ENCODE measurements at places on chromosomes 5 and 9. TPM values are rescaled to one million over a fixed set of nuclear protein-coding genes. Genes with fewer than 3 reads are reported as not detected.
A peak's percentile ranks its signal among the peaks of the same experiment; 100 is the strongest.

DNA sequence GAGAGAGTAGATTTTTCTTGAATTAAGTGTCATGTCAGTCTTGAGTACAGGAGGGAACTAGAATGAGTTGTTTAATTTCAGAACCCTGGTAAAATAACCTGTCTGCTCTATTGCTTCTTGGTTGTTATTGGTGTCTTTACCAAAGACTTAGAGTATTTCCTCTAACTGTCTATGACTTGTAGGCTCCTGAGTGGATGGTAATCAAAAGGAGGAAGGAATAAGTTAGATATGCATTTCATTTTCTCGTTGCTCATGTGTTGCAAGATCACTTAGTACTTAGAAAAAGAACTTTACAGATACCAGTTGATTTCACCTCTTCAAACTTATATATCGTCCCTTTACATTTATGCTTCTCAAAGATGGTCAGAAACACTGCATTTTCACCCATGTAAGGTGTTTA, 31.1 kb downstream of the UHRF2 start:
- peaks cover 29% of the 10 kb centered on the region for H3K36me3 ChIP-seq
- no peaks in the 10 kb centered on the region for H3K27me3 ChIP-seq
- no peak overlapping the region for H3K27ac ChIP-seq
- no peak overlapping the region for H3K4me3 ChIP-seq
- peaks cover 25% of the 10 kb centered on the region for H3K4me1 ChIP-seq

DNA sequence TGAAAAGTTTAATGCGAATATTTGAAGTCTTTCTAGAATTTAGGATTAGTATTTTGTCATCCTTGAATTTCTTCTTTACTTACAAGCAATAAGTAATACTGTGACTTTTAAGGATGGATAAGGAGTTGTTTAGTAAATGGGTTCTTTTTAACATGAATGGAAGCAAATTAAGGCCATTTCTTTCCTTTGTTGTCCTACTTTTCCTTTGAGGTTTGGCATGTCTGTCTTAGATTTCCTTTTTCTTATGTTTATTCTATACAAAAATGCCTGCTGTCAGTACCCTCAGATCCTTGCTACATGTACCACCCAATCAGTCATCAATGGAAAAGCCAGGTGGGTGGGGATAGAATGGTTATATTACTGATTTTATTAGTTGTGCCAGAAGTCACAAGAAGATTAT, 10.2 kb downstream of the STX17 start:
- peaks cover 22% of the 10 kb centered on the region for H3K4me1 ChIP-seq
- no peak for DNase-seq
- H3K4me3 ChIP-seq = no peak overlapping the region
- no peaks in the 10 kb centered on the region for H3K27me3 ChIP-seq
- no peak overlapping the region for H3K27ac ChIP-seq
- peaks cover 60% of the 10 kb centered on the region for H3K36me3 ChIP-seq

DNA sequence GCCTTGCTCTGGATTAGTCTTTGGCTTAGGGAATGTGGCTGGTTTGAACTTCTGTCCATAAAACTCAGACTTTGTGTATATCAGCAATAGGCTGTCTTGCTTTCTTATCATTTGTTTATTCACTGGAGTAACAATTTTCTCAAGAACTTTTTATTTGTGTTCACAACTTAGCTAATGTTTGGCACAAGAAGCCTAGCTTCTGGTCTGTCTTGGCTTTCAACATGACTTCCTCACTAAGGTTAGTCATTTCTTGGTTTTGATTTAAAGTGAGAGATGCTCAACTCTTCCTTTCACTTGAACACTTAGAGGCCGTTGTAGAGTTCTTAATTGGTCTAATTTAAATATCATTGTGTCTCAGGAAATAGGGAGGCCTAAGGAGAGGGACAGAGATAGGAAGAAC, 4.9 kb downstream of the FBXO38 start:
- no peak overlapping the region for H3K27ac ChIP-seq
- H3K4me3 ChIP-seq = no peak overlapping the region
- H3K4me1 ChIP-seq = peaks cover 69% of the 10 kb centered on the region

The ABL1 gene
- 33.5 TPM for total RNA-seq

GRCh38 chr5:9197881-9198260, 348.0 kb downstream of the SEMA5A start:
- no peak overlapping the region for H3K27ac ChIP-seq
- H3K4me3 ChIP-seq = no peak overlapping the region
- H3K4me1 ChIP-seq = no peaks in the 10 kb centered on the region

The BTNL8 gene
- total RNA-seq = not detected

- H3K4me1 ChIP-seq = peaks cover 61% of the 10 kb centered on the region
- peaks cover 60% of the 10 kb centered on the region for H3K36me3 ChIP-seq
- no peak for DNase-seq
- peak overlapping the region; percentile 1 for H3K4me3 ChIP-seq
- H3K27me3 ChIP-seq = no peaks in the 10 kb centered on the region
These were observed 9.0 kb downstream of the CD274 start for GRCh38 chr9:5459289-5459829.

DNA sequence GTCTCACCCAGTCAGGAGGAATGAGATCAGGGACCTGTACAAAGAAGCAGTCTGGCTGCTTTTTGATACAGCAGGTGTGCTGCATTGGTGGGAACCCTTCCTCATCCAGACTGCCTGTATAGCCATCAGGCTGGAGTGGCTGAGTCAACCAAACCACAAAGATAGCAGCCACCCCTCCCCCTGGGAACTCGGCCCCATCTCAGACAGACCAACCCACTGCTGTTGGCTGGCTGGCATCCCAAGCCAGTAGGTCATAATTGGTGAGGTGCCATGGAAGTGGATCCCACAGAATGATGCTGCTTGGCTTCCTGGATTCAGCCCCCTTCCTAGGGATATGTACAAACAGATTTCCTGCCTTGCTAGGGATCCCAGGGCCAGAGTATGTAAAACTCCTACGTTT, 60.9 kb downstream of the YTHDC2 start:
- H3K27ac ChIP-seq = no peak overlapping the region
- peaks cover 53% of the 10 kb centered on the region for H3K36me3 ChIP-seq
- no peak for DNase-seq
- no peaks in the 10 kb centered on the region for H3K27me3 ChIP-seq
- peaks cover 9% of the 10 kb centered on the region for H3K4me1 ChIP-seq

DNA sequence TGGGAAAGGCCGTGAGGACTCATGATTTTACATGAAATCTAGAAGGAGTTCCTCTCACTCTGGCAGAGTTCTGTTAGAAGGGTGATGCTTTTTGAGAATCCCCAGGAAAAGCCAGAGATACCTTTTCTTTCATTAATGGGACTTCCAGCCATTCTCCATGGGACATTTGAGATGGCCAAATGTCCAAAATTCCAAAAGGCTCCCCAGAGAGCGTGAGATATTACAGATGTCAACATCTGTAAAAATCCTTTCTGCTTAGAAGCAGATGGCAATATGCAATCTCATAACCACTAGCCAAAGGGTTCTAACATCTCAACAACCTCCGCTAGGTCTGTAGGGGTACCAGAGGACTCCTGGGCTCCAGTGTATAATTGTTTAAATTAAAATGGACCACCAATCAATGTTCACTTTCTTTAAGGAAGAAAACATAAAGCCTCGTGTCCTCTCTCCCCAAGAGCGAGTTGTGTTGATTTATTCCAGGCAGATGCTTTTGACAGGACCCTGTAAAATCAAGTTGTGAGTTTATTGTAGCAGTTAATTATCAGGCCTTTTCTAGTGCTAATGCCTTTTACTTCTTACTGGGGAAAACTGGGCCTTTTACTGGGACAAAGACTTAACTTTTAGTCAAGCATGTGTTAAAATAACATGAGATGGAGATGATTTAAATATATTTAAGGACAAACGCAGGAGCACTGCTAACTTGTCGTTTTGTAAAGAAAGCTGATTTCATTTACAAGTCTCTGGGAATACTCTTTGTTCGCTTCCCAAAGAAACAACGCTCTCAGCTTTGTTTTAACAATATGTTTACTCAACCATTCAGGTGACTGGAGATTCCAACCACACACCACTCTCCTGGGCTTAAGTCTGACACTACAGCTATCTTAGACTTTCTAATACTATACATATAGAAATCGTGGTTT, 4.8 kb downstream of the GAS1 start:
- H3K4me3 ChIP-seq = no peak overlapping the region
- peaks cover 8% of the 10 kb centered on the region for H3K4me1 ChIP-seq
- no peak overlapping the region for H3K27ac ChIP-seq
- no peaks in the 10 kb centered on the region for H3K36me3 ChIP-seq
- peaks cover 66% of the 10 kb centered on the region for H3K27me3 ChIP-seq

The PLAC8L1 gene
- total RNA-seq = 0.47 TPM

The OR1K1 gene
- total RNA-seq = not detected

The KLF9 gene
- total RNA-seq = 12.8 TPM

DNA sequence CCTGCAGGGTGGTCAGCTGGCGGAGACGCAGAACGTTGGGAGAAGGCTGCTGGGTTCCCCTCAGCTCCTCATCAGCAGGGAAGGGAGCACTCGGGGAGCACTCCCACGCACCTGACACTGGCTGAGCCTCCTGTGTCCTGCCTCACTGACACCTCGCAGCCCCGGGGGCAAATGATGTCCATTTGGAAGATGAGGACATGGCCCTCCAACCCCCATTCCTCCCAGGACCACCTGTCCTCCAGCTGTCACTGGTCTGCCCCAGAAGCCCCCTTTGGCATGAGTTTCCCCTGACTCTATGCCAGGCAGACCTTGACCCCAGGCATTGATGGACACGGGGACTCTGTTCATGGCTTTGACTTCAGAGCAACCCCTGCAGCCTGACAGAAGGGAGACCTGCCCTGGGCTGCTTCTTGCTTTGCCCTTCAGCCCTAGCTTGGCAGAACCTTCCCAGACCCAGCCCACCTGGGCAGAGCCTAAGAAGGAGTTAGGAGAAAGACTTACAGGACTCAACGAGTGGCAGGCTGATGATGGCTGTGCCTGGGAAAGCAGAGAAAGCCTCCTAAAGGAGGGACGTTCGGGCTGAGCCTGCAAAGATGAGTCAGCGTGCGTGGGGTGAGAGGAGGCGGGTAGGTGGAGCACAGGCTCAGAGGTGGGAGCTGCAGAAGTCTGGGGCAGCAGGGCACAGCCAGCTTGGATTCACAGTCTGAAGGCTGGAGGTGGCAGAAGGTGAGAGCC, 90.6 kb downstream of the LMX1B start:
- peaks cover 16% of the 10 kb centered on the region for H3K27me3 ChIP-seq
- no peak overlapping the region for H3K4me3 ChIP-seq
- no peak for DNase-seq
- peaks cover 19% of the 10 kb centered on the region for H3K4me1 ChIP-seq
- H3K27ac ChIP-seq = no peak overlapping the region
- no peaks in the 10 kb centered on the region for H3K36me3 ChIP-seq

The ZFP37 gene
- total RNA-seq = 0.52 TPM

Measured in activated CD4-positive, alpha-beta T cell treated with anti-CD3 and anti-CD28 coated beads, Interleukin-2, amount 10 ng/mL, durations not matched to agents 7 days and 5 days (primary cell).